ENCODE measurements at places on chromosomes 12 and 14.

- no peak for DNase-seq
These were observed 213.6 kb upstream of the AMIGO2 start for GRCh38 chr12:47293406-47293805.

DNA sequence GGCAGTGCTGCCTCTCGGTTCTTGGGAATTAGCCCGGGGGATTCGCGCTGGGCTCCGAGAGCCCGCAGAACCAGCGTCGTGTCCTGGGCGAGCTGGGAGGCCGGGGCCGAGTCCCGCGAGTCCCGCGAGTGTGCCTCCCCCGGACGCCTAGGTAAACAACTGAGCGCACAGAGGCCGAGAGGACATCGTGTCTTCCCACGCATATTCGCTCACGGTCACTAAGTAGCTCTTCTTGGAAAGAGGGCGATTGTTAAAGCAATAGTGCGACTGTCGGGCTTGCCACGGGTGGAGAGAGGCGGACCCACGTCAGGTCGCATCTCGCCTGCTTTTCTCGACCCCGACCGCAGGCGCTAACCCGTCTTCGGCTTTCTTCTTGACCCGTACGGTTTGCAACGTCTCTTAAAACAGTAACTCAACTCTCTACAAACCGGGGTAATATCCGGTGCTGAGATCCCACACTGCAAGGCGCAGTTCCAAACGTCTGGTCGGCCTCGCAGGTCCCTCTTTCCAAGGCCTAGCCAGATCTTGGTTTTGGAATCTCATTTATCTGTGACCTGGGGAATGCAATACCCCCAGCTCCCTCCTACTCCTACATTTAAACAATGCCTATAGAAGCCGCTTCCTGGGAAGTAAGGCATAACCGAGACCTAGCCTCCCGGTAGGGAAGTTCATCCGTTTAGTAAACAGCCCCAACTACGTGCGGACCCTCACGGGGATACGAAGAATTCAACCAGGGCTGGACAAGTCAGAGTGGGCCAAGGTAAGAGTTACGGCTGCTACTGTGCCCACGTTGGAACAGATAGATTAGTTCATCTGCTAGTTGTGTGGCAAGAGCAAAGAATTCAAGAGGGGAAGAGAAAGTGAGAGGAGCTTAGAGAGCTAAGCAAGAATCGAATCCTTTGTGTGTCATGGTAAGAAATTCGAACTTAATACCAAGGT lies 736 bp upstream of the PHLDA1 start:
- DNase-seq, result peak; percentile 79

DNA sequence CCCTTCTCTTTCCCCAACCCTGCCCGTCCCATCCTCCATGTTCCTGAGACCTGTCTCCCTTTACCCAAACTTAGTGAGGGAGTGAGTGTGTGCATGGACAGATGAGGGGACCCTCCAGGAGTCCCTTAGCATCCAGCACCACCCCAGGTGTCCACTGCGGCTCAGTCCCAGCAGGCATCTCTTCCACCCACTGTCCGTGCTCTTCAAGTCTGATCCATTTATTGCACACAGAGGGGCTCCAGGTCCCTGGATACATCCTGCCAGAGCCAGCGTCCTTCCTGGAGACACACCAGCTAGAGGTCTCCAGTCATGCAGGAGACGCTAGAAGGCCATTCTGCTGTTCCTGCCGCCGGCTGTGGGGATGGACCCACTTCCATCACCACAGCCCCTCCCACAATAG lies 239.2 kb downstream of the ADGRD1 start:
- no peak for DNase-seq

- DNase-seq, result no peak
These were observed 244.2 kb downstream of the SOX5 start for GRCh38 chr12:23704992-23705943.

GRCh38 chr12:128365651-128366231 lies 98.8 kb downstream of the TMEM132C start:
- no peak for DNase-seq

GRCh38 chr12:49540229-49541139 lies 1.7 kb downstream of the KCNH3 start:
- DNase-seq, result no peak

DNA sequence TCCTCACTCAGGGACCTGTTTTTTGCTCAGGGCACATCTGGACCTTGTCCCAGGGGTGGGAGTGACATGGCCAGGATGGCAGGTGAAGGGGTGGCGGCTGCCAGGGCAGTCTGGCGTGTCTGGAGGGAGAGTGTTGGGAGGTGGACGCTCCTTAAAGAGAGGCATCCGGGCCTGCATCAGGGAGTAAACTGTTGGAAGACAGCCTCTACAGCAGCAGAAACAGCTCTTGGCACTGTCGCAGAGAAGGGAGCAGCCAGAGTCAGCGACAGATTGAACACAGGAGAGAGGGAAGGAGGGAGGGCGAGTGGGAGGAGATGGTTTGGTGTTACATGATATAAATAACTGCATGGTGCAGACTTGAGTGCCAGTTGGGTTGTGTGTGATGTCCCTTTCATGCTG lies 52.8 kb downstream of the IGF1 start:
- DNase-seq, result peak; percentile 76

GRCh38 chr14:61562321-61563161 lies 132.8 kb upstream of the HIF1A start:
- no peak for DNase-seq

DNA sequence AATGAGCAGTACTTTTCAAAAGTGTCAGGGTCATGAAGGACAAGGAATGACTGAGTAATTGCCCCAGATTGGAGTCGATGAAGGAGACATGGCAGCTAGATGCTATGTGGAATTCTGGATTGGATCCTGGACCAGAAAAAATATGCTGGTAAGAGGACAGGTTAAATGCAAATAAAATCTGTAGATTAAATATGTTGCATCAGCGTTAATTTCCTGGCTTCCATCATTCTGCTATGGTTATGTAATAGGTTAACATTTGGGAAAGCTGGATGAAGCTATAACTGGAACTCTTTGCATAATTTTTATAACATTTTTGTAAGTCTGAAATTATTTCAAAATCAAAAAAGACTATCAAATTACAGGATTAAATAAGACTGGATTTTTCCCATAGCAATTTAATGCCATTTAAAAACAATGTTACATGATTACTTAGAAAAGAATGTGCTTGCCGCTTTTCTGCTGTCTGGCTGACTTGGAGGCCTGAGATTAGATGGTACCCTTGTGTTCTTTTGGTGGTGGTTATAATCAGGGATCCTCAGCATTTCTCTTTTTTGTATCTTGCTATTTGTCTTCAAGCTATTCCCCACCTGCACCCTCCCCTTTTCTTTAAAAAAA lies 65.1 kb downstream of the FBXW8 start:
- no peak for DNase-seq

DNA sequence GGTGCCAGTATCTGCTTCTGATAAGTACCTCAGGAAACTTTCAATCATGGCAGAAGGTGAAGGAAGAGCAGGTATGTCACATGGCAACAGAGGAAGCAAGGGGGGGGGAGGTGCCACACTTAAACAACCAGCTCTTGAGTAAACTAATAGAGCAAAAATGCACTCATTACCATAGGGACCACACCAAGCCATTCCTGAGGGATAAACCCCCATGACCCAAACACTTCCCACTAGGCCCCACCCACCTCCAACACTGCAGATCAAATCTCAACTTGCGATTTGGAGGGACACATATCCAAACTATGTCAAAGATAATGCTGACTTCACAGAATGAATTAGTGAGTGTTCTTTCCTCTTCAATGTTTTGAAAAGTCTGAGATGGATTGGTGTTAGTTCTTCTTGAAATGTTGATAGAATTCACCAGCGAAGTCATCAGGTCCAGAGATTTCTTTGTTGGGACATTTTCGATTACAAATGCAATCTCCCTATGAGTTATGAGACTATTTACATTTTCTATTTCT lies 16.6 kb downstream of the TFCP2 start:
- DNase-seq, result no peak

- DNase-seq, result no peak
These were observed 11.7 kb downstream of the KIF21A start for GRCh38 chr12:39431002-39431796.

- no peak for DNase-seq
These were observed 21.7 kb downstream of the SLC38A4 start for GRCh38 chr12:46804054-46804453.

GRCh38 chr12:9673404-9674225 lies 4.1 kb downstream of the CLEC2D start:
- DNase-seq, result peak; percentile 90

DNA sequence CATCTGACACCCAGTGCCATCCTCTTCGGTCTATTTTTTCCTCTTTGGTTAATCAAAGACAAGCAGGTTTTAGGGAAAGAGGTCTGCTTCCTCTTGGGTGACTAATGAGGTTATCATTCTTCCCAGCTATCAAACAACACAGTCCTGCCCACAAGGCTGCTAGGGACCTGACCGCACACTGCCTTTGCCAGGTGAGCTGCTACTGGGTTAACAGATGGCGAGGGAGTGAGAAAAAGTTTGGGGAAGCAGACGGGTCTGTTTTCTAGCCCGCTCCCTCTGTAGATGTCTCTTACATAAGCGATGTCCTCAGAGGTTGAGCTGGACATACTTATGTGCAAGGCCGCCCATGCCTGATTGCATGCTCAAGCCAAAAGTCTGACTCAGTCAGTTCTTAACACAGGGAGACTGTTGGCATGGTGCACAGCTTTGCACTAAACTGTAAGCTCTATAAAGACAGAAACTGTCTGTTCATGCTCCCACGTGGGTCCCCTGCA lies 94.1 kb downstream of the SLC15A4 start:
- DNase-seq, result no peak

- DNase-seq, result no peak
These were observed 64.4 kb upstream of the OSBPL8 start for GRCh38 chr12:76623931-76624330.

DNA sequence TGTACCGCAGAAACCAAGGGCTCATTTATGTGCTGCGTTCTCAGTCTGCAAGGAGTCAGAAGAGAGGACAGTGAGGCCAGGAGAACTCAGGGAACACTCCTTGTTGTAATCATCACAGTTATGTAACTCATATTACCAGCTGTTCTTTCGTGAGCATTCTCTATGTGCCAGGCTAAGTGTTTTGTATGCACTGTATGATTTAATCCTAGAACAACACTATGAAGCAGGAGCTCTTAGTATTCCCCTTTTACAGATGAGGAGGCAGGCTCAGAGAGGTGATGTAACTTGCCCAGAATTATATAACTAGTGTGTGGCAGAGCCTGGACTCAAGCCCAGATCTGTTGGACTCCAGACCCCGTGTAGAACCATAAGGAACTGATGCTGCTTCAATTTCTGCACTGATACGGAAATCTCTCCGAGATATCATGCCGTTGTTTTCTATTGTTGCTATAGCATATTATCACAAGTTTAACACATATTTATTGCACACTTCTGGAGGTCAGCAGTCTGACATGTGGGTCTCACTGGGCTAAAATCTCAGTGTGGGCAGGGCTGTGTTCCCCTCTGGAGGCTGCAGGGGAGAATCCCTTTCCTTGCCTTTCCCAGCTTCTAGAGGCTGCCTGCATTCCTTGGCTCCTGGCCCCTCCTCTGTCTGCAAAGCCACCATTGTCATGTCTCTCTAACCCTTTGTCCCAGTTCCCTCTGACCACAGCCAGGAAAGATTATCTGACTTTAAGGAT lies 16.3 kb upstream of the CD9 start:
- DNase-seq, result no peak

DNA sequence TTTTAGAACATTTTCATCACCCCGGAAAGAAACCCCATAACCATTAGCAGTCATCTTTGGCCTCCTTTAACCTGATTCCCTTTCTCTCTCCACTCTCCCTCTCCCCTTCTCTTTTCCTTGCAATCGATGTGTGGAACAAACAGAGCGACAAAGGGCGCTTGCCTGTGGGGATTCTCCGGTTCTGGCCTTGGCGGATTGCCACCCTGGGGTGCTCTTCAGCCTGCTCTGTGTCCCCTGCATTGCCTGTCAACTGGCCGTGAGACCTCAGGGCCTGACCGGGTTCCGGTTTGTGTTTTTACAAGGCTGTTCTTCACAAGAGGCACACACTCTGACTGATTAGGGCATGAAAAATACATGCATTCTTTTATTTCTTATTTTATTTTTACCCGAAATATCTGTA lies 27.8 kb downstream of the LRTM2 start:
- DNase-seq, result peak; percentile 72

- no peak for DNase-seq
These were observed 114.8 kb upstream of the DIO3 start for GRCh38 chr14:101446387-101446969.

GRCh38 chr12:125861299-125862281 lies 796.4 kb downstream of the AACS start:
- peak; percentile 8 for DNase-seq

GRCh38 chr12:10453156-10453555 lies at the start of gene KLRC1:
Gene KLRC1 (minus strand): TSS chr12:10453377. CDS start chr12:10451156, 2,221 bp downstream.
- no peak for DNase-seq

- DNase-seq, result no peak
These were observed 21.5 kb downstream of the TRHDE start for GRCh38 chr12:72293701-72294100.

DNA sequence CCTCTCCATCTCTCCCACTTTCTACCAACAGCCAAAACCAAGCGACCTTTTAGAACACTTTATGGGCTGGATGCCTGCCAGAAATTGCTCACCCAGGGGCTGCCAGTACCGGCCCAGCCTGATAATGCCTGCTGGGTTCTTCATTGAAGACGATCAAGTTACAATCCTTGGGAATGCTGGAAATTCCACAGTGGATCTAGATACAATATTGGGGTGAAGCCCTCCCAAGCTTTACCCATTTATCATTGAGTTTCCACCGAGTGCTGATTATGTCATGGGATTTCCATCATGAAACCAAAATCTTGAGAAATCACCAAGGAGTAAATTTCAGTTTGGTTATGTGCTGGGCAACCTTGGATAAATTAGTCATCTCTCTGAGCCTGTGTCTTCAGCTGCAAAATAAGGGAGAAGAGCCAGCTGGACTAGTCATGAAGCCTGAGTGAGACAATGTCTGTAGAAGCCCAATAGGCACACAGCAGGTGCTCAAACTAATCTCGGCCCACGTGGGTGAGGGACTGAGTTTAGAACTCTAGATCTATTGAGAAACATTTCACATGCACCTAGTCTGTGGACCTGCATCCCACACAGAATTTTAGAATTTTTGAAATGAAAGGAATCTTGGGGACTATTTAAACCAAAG lies 75.5 kb upstream of the CLMN start:
- DNase-seq, result no peak

DNA sequence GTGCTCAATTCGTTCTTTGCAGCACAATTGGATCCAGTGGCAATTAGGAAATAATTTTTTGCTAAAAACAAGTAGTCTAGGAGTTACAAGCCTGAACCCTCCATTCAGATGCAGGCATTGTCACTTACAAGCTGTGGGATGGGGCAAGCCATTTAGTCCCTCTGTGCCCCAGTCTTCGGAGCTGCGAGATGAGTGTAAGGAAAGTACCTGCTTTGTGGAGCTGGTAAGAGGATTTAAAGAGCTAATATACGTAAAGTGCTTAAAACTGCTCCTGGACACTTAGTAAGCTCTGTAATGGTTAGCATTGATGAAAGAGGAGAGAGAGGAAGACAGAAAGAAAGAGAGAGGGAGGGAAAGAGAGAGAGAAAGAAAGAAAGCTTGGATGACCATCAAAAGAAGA lies 112.5 kb downstream of the LGMN start:
- DNase-seq, result no peak

DNA sequence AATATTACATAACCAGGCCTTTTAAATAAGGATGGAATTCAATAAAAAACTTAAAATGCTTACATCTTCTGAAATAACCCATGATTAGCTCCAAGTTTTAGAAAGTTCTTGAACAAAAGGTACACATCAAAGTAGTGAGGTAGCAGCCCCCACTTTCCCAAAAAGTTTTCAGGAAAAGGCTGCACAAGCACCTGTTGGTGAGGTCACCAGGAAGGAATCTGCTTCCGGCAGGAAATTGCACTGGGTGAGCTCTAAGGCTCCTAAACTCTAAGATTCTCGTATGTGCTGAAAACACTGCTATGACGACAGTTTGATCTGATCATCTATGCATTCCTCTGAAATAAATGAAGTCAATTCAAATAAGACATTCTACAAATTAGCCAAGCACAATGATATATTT lies 34.3 kb upstream of the TTC7B start:
- no peak for DNase-seq
